Activated CD4-positive, alpha-beta memory T cell treated with anti-CD3 and anti-CD28 coated beads for 36 hours (primary cell): ENCODE measurements at places on chromosomes 6 and 20.

GRCh38 chr20:21933526-21933925 is 228.1 kb downstream of the PAX1 start:
- no peak for DNase-seq

GRCh38 chr20:43937591-43937990 is 22.9 kb downstream of the TOX2 start:
- no peak for DNase-seq

DNA sequence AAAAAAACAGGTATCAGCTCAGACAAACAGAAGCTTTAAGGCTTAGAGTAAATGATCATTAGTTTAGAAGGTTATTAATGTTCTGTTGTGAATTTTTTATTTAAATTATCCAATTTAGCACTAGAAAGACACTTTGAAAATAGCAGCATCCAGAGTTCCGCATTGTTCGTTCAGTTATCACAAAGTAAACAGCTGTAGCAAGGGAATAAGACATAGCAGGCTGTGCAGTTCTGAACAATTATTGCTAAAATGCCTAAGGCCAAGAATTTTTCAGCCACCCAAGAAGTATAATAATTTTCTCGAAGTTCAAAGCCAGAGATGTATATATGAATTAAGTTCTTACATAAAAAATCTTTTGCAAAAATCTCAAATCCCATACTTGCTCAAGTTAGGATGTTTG is 8.0 kb upstream of the TNFAIP3 start:
- DNase-seq = no peak

DNA sequence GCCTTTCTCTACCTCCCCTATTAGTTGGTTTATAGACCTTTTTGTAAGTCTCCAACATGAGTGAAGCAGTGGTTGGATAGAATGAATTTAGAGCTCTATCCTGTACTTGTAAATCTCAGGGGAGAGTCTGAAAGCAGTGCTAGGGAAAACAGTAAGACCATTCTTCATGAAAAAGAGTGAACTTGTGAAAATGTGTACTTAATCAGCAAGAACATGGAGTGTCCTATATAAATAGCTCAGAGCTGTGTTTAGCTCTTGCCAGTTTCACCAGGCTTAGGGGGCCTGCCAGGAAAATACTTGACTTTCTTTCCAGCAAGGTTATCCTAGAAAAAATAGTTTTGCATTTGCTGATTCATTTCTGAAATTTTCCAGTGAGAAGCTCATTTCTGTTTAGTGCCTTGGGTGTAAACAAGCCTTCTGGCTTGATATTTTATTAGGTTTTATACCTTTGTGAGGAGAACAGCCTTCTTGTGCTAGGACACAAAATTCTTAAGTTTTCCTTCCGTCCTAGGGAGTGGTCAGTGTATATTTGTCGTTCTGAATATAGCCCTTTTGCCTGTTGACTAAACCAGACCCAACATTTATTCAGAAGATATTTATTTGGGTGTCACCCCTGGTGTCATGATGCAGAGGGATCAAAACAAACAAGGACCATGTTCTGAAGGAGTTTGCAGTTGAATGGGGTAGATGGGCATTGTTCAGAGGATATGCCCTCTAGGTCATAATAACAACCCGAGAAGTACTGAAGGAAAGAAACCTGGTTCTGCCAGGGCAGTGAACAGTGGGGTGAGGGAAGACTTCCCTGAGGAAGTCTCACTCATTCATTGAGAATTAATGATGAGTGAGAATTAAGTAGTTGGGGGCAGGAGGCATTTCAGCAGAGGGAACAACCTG is 7.6 kb downstream of the ARFGEF2 start:
- DNase-seq = no peak

DNA sequence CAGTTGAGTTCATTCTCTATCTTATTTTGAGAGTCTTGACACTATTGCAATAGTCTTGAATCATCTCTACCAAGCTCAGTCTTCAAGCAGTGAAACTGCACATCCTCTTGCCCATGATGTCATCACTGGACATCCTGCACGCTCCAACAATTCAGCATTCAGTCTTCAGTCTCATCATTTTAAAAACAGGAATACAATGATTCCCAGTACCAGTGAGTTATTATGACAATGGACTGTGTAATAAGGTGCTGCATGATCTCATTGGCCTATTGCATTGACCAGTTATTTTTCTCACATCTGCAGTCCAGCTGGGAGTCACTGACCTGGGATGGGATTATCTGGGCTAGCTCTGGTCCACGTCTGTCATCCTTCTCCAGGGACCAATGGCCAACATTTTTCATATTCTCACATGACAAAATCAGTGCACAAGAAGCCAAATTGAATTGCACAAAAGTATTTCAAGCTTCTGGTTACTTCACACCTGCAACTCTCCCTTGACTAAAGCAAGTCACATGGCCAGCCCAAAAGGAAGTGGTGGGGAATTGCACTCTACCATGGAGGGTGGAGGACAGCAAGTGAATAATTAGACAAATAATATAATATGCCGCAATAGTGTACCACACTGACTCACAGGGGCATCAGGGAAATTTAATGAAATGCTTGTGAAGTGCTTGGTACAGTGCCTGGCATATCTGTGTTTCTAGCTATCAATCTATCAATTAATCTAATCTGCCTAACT is 6.4 kb upstream of the CST2 start:
- no peak for DNase-seq

GRCh38 chr20:56986931-56987720 is 279.3 kb downstream of the BMP7 start:
- no peak for DNase-seq

DNA sequence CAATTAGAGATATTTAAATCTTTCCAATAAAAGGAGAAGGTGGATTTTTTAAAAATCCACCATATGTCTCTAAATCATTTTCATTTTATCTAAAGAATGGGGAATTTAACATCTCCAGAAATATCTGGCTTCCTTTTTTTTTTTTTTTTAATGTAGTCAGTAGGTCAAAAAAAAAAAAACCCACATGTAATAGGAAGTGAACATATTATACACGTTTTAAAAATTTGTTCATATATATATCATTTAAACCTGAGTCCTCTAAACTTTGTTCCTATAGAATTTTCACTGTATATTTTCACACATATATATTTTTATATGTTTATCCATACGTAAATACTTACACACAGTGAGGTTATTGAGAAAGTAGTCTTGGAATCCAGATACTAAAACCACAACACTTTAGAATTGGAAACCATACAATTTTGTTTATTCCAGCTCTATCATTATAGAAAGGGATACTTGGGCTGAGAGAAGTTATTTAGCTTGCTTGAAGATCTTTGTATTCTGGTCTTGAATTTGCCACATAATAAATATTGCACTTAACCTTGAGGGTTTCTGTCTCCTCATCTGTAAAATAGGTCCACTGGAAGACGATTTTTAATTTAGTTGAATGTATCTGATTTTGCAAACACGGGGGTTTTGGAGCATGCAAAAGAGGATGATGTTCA is 62.1 kb upstream of the ZNF217 start:
- no peak for DNase-seq

DNA sequence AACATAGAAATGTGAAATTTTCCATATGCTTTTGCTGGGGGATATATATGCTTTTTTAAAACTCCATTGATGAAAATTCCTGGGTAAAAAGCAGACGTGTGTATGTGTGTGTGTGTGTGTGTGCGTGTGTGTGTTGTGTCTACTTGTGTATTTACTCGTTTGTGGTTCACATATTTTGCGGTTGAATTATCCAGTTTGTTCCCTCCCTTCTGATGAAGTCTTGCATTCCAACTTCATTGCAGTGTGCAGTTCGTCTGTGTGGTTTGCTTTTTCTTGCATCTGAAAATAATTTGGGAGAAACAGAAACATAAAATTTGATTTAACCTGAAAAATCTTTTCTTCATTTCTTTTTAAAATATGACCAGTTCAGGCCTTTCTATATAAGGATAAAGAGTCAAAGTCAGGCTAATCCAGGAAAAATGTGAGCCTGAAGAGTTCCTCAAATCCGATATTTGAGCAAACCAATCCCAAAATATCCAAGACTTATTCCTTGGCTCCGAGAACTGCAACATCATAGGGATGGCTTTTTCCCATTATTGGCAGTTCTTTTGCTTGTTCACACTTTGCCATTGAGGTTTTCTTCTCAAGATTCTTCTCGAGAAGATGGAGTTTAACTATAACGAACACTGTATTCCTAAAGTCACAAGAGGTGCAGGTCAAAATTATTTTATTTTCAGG is 202.2 kb upstream of the CCN2 start:
- no peak for DNase-seq
